ENCODE measurements at places on chromosomes 7 and 10.

DNA sequence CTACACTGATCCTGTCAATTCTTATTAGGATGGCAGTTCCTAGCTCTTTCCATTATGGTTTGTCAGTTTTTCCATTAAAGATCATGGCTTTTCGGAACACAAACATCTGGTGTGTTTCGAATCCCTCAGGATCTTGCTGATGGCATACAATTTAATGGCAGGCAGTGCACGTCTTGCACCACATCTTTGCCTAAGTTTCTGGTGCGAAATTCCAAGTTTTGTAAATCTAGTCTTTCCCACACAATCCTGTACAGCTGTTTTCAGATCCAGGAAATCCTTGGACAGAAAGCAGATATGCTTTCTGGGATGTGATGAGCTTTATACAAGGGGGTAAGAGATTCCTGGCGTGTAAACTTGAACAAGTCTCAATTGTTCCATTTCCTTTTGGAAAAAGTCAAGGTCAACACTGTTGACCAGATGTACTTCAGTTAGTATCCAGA is 224.3 kb upstream of the PHYHIPL start:
- no peak for DNase-seq

- DNase-seq = no peak
Observed at GRCh38 chr7:116632384-116632783, 39.6 kb upstream of the MET start.

GRCh38 chr7:128385988-128386925 is 23.5 kb downstream of the IMPDH1 start:
- DNase-seq = no peak

DNA sequence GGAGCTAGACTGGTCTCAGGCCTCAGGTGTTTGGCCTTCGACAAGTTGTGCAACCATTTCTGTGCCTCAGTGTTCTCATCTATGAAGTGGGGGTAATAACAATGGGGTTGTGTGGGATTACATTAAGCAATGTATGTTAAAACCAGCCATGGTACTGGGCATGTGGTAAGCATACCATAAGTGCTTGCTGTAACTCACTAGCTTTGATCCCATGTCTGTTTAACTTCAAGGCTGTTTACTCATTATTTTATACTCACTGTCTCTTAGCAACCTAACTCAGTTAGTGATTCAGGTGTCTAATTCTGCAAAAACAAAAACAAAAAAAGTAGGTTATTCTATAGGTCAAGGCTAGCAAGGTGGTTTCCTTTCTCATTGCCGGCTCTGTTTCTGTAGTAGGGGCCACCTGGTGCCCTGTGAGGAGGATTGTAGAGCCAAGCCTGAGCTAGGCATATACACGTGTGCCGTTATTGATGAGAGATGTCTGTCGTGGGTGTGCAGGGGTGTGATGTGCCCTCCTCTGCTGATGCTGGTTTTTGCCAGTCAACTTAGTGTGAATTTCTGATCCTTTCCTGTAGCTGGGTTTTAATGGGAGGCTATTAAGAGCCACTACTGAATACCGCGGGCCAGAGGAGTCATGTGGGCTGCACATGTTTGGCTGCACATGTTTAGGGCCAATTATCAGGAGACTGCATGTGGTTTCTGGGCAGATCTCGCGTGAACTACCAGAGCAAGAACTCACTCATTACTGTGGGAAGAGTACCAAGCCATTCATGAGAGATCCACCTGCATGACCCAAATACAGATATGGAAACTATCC is 56.2 kb downstream of the EEPD1 start:
- DNase-seq = no peak

GRCh38 chr7:44705434-44705833 is 43.2 kb upstream of the ZMIZ2 start:
- DNase-seq = no peak

DNA sequence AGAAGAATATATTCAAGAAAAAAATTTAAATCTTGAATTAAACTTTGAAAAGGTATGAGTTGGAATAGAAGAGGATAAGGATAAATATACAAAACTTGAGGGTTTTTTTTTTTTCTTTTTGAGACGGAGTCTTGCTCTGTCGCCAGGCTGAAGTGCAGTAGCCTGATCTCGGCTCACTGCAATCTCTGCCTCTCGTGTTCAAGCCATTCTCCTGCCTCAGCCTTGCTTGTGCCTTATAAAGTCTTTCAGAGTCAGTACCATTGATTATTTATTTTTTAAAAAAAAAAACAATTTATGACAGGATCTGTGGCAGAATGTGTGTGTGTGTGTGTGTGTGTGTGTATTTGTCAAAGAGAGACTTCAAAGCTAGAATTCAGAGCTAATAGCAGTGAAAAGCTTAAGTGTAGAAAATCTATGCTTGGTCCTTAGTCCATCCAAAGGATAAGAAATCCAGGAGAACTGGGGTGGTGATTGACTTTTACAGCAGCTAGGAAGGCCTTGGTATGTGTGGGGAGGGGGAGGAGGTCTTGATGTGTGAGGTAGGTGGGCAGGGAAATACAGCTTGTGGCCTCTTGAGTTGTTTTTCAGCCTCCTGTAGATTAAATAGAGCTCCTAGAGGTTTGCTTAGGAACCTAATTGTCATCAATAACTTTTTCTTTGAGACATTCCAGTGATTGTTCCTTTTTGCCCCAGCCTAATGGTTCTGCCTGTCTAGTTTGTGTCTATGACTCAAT is 2.4 kb downstream of the HECTD2 start:
- DNase-seq = no peak

- no peak for DNase-seq
Observed at GRCh38 chr7:36526863-36527548, 137.3 kb downstream of the ANLN start.

GRCh38 chr10:88205842-88206446 is 342.5 kb downstream of the PTEN start:
- DNase-seq = no peak

DNA sequence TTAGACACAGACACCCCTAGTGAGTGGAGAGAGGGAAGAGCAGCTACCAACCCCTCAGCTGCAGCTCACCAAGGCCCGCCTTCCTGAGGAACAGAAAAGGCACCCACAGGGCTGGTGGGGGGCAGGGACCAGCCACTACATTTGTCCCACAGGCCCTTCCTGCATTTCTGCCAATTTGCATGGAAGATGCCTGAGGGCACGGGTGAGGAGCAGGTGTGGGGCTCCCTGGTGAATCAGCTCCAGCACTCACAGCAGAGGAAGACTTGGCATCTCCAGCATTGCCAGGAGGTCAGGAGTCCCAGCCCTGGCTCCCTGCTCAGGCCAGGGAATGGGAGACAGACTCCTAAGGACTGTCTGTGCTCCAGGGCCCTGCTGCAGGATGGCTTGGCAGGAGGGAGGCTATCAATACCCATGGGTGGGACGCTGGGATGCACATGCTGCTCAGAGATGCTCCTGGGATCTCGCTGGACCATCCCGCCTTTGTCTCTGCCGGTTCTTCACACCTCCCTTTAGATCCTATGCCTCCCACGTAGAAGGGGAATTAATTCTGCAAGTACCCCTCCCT is 109.7 kb downstream of the SLIT1 start:
- DNase-seq = no peak

DNA sequence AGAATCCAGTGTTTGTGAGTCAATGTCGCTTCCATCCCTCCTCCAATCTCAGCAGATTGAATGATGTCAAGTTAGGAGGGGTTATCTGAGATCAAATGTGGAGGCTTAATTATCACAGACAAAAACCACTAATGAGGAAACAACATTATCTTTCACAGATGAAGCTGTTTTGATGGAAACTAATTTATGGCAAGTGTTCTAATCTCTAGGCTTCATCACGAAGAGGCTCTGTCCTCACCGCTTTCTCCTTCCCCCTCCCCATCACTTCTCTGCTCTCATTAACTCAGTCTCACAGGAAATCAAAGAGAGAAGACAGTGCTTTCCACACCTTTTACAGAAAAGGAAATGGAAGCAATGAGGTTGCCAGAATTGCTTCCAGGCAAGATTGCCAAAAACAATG is 283.7 kb downstream of the BMPER start:
- DNase-seq = no peak

DNA sequence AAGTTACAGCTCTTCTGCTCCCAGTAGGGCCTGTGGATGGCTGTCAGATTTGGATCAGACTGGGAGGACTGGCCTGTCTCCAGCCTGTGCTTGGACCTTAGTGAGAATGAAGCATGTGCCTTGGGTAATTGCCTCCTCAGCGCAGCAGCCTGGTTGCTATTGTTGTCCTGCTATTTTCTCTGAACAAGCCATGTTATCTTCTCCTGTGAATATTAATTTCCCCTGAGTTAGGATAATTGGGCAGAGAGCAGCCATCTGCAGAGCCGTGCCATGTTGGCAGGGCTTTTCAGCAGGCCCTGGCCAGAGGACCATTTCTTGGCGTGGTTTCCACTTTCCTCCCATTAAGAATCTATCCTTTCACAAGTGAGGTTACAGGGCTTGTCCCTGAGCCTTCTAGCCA is 497.3 kb downstream of the SORCS3 start:
- DNase-seq = no peak

GRCh38 chr7:69438584-69439412 is 159.5 kb upstream of the AUTS2 start:
- no peak for DNase-seq

Measured in stimulated activated CD8-positive, alpha-beta memory T cell treated with anti-CD3 and anti-CD28 coated beads, Interleukin-7, amount 100 ng/mL, for 4 hours (primary cell).